ENCODE measurements at places on chromosomes 13 and 19. TPM values are rescaled to one million over a fixed set of nuclear protein-coding genes. Genes with fewer than 3 reads are reported as not detected.
A peak's percentile ranks its signal among the peaks of the same experiment; 100 is the strongest.

- H3K27ac ChIP-seq: no peak overlapping the region
- peaks cover 16% of the 10 kb centered on the region for H3K36me3 ChIP-seq
- H3K27me3 ChIP-seq: no peaks in the 10 kb centered on the region
- no peaks in the 10 kb centered on the region for H3K4me1 ChIP-seq
Measured at GRCh38 chr19:47370045-47370611, 21.0 kb downstream of the DHX34 start.

DNA sequence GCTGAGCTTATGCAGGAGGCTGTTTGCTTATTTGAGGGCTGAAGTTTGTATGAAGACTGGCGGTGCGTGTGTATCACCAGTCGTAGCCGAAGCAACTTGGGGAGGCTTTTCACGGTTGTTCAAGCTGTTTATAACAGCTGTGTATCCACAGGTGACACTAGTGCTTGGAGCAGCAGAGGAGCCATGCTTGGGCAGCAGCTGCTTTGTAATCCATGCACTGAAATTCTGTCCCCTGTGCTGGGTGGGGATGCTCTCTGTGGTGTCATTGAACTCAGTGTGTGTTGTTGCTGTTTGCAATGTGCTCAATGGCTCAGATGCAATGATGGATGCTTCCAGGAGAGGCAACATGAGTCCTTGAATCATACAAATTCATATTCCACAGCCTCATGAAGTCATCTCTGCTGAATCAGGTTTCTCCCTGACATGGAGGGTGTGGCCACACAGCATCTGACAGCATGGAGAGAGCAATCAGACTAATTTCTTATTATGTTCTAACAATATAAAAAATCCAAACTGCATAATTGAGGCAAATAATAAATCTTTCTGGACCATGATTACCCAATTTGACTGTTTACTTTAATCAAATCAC is 18.8 kb upstream of the GTF3A start:
- H3K27me3 ChIP-seq: peaks cover 2% of the 10 kb centered on the region
- H3K36me3 ChIP-seq: no peaks in the 10 kb centered on the region
- no peak for DNase-seq
- H3K27ac ChIP-seq: no peak overlapping the region
- H3K4me1 ChIP-seq: peaks cover 17% of the 10 kb centered on the region

- H3K27me3 ChIP-seq: no peaks in the 10 kb centered on the region
- DNase-seq: no peak
- H3K36me3 ChIP-seq: no peaks in the 10 kb centered on the region
- H3K27ac ChIP-seq: peak overlapping the region; percentile 73
- peak overlapping the region; percentile 5 for H3K4me3 ChIP-seq
Measured at GRCh38 chr19:31214997-31215396, 134.2 kb downstream of the TSHZ3 start.

DNA sequence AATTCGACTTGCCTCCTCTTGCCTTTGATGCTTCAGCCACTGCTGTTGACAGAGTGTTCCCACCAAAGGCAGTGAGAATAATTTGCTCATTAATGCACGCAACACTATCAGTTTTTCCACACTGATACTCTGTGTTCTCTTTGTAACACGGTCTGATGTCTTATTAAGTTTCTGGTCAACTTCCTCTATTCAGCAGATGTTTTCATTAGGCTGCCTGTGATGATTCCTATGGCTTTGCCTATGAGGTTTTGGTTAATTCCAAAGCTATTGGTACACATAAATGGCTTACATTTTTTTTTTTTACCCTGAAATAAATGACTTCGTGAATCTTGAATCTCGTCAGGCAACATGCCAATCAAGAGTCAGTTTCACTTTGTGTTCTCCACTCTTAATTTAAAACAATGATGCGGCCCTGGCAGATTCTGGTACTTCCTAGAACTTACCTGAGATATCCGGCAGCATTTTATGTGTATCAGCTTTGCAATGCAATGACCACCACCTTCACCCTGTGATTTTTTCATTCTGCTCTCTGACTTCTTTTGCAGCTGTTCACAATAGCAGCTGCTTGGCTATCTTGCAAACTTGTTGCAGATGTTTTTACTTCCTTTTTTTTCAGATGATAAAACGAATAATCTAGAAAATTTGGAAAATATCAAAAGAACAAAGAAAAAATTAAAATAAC is 27.5 kb upstream of the KL start:
- H3K4me3 ChIP-seq: no peak overlapping the region
- no peaks in the 10 kb centered on the region for H3K36me3 ChIP-seq
- peaks cover 6% of the 10 kb centered on the region for H3K4me1 ChIP-seq
- no peak for DNase-seq
- H3K27ac ChIP-seq: no peak overlapping the region
- H3K27me3 ChIP-seq: peaks cover 5% of the 10 kb centered on the region

DNA sequence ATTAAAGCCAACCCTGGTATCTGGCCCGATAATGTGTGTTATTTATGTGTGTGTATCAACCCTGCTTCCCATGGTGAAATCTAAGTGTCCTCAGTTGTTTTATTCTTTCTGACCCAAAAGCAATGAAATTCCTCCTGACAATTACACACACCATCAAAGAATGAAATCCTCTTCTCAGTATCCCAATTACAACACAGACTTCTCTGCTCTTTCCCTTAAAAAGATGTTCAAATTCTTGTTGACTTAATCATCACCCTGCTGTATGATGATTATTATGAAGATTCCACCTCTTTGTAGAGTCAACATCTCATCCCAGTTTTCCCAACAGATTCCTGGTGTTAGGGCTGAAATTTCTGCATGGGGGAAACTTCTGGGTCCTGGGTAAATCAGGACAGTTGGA is 8.9 kb upstream of the TRPC4 start:
- H3K27me3 ChIP-seq: no peaks in the 10 kb centered on the region
- H3K36me3 ChIP-seq: no peaks in the 10 kb centered on the region
- DNase-seq: no peak
- H3K4me3 ChIP-seq: no peak overlapping the region

DNA sequence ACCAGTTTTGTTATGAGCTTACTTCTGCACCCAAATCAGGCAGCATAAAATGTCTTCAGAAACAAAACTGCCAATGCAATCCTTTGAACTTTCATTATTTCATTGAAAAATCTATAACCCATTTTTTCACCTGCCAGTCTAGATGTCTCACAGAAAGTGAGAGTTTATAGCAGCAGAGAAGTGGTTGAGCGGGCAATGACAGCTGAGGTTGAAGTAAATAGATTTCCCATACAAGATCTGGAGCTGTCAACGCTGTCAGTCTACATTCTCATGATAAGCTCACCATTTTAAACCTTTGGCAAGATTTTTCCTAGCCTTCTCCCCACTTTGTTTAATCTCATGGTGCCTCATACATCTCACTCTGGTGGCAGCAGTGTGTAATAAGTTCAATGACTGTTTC is 1144.9 kb upstream of the PCDH9 start:
- H3K27me3 ChIP-seq: no peaks in the 10 kb centered on the region
- H3K4me3 ChIP-seq: no peak overlapping the region
- no peaks in the 10 kb centered on the region for H3K36me3 ChIP-seq
- DNase-seq: no peak

DNA sequence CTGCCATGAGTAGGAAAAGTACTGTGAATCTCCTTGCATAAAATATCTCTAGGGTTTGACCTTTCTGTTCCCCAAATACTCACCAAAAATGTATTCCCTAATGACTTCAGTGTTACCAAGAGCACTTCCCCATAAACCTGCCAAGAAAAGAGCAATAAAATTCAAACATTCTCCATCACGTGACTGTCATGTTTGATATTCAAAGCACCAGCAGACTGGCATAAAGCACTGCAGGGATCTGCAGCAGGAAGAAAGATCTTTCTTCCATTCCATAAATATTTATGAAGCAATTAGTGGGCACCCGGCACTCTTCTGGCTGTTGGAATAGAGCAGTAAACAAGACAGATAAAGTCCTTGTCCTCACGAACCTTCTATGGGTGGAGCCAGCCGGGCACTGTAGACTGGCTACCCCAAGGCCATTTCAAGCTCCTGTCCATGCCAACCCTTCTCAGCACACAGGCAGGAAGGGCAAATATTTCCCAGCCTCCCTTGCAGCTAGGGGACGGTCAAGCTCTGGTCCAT is 20.3 kb downstream of the PLA2G4C start:
- H3K27ac ChIP-seq: no peak overlapping the region
- peaks cover 2% of the 10 kb centered on the region for H3K27me3 ChIP-seq
- H3K36me3 ChIP-seq: peaks cover 20% of the 10 kb centered on the region
- no peaks in the 10 kb centered on the region for H3K4me1 ChIP-seq

DNA sequence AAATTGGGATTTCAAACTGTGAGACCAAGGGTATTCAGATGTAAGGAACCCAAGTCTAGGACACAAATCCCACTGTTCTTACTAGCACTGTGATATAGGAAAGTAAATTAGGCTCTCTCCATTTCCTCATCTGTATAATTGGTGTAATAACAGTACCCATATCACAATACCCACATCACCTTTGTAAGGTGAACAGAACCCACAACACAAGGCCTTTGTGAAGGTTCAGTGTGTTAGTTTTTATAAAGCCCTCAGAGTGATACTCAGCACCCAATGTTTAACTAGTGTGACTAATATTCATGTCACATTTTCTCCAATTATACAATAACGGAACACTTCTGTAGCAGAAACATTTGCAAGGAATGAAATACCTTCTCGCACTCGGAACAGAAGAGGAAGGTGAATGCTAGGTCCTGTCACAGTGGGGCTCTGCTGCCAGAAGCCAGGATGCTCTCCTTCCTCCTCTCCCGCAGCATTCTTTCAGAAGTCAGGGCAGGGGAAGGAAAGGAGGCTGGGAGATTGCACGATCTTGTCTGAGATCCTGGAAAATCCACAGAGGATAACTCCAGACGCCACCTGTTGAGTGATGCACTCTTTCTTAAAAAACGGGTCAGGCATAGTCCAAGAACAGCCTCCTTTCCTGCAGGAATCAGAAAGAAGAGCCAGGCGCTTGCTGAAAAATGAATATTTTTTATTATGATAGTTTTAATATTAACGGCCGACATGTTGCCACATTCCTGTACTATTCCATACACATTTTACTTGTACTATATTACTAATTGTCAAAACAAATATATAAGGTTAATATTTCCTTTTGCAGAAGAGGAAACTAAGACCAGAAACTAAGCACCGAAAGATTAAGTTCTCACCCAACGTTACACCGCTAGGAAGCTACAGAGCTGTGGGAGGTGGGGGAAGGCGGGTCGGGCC is 762 bp downstream of the ZNF45 start:
- peaks cover 20% of the 10 kb centered on the region for H3K4me1 ChIP-seq
- DNase-seq: no peak
- peak overlapping the region; percentile 83 for H3K27ac ChIP-seq
- peaks cover 33% of the 10 kb centered on the region for H3K36me3 ChIP-seq
- H3K4me3 ChIP-seq: peak overlapping the region; percentile 95

GRCh38 chr13:94947965-94948371 is 235.6 kb upstream of the SOX21 start:
- no peak overlapping the region for H3K27ac ChIP-seq
- no peaks in the 10 kb centered on the region for H3K4me1 ChIP-seq
- H3K27me3 ChIP-seq: peaks cover 2% of the 10 kb centered on the region

DNA sequence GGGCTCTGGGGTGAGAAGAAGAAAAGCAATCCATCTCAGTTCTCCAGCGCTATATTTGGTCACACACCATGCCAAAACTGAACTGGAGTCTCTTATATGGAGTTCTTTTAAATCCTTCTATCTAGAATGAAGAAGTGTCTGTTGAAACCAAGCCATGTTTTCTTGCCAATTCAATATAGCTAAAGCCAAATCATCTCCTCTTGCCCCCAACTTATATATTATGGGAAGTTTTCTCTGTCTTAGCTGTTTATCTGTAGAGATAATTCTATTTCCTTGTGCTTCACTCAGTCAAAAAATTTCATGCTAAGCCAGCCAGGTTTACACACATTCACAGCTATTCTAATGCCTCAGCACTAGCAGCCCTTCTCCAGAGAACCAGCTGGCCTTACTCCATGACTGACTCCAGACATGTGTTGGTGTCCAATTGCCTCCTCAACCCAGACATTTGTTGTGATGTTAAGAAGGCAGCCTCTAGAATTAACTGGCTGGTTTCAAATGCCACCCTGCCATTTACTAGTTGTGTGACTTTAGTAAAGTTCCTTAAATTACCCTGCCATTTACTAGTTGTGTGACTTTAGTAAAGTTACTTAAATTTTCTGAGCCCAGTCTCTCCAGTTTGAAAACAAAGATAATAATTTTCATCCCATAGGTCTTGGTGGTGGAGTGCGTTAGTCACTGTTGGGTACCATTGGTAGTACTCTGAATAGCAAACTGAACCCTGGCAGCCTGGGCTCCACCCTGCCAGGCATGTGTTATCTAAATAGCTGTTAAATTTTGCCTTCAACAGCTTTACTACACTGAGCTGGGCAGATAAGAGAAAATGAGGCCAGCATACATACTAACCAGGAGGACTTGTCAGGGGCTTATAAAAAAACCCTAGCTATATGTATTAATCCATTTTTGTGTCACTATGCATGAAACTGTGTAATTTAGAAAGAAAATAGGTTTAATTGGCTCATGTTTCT is 525.1 kb downstream of the LMO7 start:
- no peak for DNase-seq
- no peak overlapping the region for H3K27ac ChIP-seq
- H3K27me3 ChIP-seq: no peaks in the 10 kb centered on the region
- no peaks in the 10 kb centered on the region for H3K36me3 ChIP-seq

- no peaks in the 10 kb centered on the region for H3K27me3 ChIP-seq
- no peak overlapping the region for H3K4me3 ChIP-seq
- no peaks in the 10 kb centered on the region for H3K4me1 ChIP-seq
- H3K36me3 ChIP-seq: peaks cover 3% of the 10 kb centered on the region
- no peak for DNase-seq
- no peak overlapping the region for H3K27ac ChIP-seq
Measured at GRCh38 chr19:57338877-57339276, 12.2 kb upstream of the ZNF304 start.

DNA sequence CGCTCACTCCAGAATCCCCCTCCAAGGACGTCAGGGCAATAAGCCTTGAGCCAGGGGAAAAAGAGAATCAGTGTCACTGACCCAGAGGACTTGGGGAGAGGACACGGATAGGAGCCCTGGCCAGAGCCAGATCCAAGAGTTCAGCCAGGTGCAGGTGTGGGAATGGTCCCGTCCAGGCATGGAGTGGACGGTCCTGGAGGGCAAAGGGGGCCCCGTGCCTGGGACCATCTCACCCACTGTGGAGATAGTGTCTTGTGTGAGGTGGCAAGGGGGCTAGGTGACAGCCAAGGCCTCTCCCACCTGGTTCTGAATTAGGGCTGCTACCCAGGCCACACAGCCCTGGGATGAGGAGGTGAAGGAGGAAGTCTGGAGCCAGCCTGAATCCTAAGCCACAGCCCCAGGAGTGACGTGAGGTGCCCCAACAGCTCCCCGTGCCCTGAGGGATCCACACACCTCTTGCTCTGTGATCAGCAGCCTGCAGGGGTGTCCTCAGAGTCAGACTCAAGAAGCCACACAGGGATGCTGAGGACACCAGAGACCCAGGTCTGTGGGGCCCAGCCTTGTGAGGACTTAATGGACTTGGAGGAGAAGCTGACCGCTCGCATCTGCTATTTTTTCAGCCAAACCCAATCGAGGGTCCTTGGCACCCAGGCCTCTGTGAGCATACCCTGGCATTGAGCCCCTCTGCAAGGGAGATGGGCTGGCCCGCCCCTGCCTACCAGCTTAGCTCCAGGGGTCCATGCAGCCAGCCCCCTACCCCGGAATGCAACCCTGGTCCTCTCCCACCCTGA is 16.4 kb upstream of the ZNF14 start:
- H3K4me1 ChIP-seq: no peaks in the 10 kb centered on the region
- no peaks in the 10 kb centered on the region for H3K36me3 ChIP-seq
- H3K27me3 ChIP-seq: no peaks in the 10 kb centered on the region
- H3K4me3 ChIP-seq: no peak overlapping the region

The ZNF607 gene
- 2.4 TPM for total RNA-seq

The ZNF610 gene
- 0.29 TPM for total RNA-seq

The ZNF112 gene
- total RNA-seq: not detected

The CEACAM19 gene
- total RNA-seq: 1.1 TPM

The DACH1 gene
- not detected for total RNA-seq

The PRSS57 gene
- total RNA-seq: not detected

The TMEM150B gene
- total RNA-seq: 0.71 TPM

Data from activated T-helper 1 cell treated with anti-CD3 and anti-CD28 coated beads, Interleukin-12 subunit alpha, Interleukin-12 subunit beta, Interleukin-2, Interleukin-4 antibody, amounts not matched to agents 30 ng/mL and 10 ng/mL and 1 ng/mL, durations not matched to agents 14 hours and 24 hours and 36 hours (primary cell).